Stimulated activated CD8-positive, alpha-beta memory T cell treated with anti-CD3 and anti-CD28 coated beads, Interleukin-4, amount 100 ng/mL, for 4 hours (primary cell): ENCODE measurements at places on chromosomes 16 and 17.

GRCh38 chr17:81411305-81411704 lies 16.0 kb downstream of the BAHCC1 start:
- no peak for DNase-seq

- DNase-seq = peak; percentile 36
These were observed 14.9 kb upstream of the CBFB start for GRCh38 chr16:67013823-67014633.

DNA sequence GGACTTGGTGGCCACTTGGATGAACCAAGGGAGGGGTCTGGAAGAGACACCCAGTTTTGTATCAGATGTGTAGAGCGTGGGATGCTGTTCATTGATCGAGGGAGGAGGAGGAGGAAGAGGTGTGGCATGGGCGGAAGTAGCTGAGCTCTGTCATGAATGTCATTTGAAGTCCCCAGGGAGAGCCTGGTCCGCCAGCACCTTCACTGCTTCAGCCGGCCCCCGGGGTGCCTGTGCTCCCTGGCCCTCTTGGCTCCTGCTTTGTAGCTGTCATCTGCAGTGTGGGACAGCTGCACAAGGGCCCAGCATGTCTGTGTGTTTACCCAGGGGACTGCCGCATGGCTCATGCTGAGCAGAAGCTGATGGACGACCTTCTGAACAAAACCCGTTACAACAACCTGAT lies 75.4 kb upstream of the RBL2 start:
- no peak for DNase-seq

DNA sequence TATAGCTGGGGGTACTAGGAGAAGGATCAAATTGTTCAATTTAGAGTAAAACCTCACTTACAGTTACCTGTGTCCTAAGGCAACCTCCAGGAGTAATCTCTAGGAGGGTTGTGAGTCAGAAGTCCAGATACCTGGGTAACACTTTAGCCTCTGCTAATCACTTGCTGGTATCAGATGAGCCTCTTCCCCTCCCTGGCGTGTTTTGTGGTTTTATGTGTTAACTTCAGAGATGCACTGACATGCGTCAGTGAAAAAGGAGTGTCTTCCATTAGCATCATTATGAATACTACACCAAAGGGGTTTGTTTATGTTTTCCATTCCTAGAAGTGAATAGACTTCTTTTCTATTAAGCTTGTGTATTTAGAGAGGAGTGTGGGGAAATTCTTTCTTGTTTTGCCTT lies 208.2 kb downstream of the FTO start:
- peak; percentile 12 for DNase-seq

- peak; percentile 58 for DNase-seq
These were observed at the start of gene PER1 for GRCh38 chr17:8152112-8152775. PER1 (minus strand) TSS chr17:8152404; CDS start chr17:8150706, 1,698 bp downstream.
